ENCODE measurements at places on chromosomes 13 and 19. TPM values are rescaled to one million over a fixed set of nuclear protein-coding genes. Genes with fewer than 3 reads are reported as not detected.

The SYNGR4 gene
- not detected for total RNA-seq

The ZNF845 gene
- 3.6 TPM for total RNA-seq

The KLK6 gene
- not detected for total RNA-seq

The OSCAR gene
- total RNA-seq, result 0.48 TPM

The ZNF585A gene
- 7.1 TPM for total RNA-seq

The ZNF536 gene
- total RNA-seq, result not detected

The GJB2 gene
- not detected for total RNA-seq

The PTGIR gene
- 2.4 TPM for total RNA-seq

The LILRB1 gene
- total RNA-seq, result not detected

The PLVAP gene
- 0.44 TPM for total RNA-seq

The SLAIN1 gene
- 0.69 TPM for total RNA-seq

The HS6ST3 gene
- not detected for total RNA-seq

The PSG3 gene
- total RNA-seq, result not detected

The ZNF229 gene
- total RNA-seq, result 3.5 TPM

The DPRX gene
- total RNA-seq, result not detected

The CFAP97D2 gene
- total RNA-seq, result not detected

The CACNG7 gene
- not detected for total RNA-seq

The PROZ gene
- not detected for total RNA-seq

The DIAPH3 gene
- 20.7 TPM for total RNA-seq

Measured in chondrocyte (in vitro differentiated cells).